HAP-1 (cell line): ENCODE measurements at places on chromosomes 16 and 17.
A peak's percentile ranks its signal among the peaks of the same experiment; 100 is the strongest.

- no peak for DNase-seq
These were observed 37.9 kb upstream of the ADCY7 start for GRCh38 chr16:50228364-50228868.

GRCh38 chr17:54180950-54181349, 358.2 kb downstream of the KIF2B start:
- no peak for DNase-seq

- no peak for DNase-seq
These were observed 3.4 kb downstream of the B9D1 start for GRCh38 chr17:19359151-19359550.

DNA sequence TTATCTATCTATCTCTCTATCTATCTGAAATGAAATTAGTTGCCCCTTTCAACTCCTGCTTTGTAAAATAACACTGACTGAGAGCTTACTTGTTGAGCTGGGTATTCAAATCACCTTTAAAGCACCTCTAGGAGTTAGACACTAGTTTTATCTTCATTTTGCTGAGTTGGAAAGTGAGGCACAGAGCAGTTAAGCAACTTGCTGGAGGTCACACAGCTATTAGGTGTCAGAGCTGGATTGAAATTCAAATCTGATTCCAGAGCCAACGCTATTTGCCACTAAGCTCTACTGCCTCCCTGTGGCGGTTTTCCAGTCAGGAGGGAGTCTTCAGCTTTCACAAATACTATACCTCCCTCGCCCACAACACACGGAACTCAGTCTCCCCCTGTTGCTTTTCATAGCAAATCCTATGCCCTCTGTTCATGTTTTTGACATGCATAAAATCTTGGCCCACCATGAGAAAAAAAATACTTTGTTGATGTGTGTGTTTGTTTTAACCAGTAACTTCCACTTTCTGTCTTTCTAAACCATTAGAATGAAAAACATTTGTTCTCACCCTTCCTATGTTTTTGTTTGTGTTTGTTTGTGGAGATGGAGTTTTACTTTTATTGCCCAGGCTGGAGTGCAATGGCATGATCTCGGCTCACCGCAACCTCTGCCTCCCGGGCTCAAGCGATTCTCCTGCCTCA, 74.8 kb upstream of the SMURF2 start:
- DNase-seq = peak; percentile 57

DNA sequence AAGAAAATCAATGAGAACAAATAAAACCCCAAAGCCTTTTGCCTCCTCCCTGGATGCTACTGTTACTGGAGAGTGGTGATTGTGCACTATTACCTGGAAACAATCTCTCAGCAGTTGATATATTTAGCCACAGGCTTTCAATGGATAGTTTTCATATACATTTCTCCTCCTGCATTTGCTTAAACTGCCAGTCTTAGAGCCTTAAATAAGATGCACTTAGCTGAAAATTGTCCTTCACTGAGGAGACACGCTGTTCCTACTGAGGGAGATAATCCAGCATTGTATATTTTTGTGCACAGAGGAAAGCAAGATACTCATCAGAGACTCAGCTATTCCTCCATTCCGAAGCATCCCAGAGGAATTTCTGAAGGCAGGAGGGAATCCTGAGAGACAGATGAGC, 520.2 kb upstream of the C16orf82 start:
- DNase-seq = no peak

GRCh38 chr17:29107084-29107483, 64.1 kb downstream of the PIPOX start:
- no peak for DNase-seq

DNA sequence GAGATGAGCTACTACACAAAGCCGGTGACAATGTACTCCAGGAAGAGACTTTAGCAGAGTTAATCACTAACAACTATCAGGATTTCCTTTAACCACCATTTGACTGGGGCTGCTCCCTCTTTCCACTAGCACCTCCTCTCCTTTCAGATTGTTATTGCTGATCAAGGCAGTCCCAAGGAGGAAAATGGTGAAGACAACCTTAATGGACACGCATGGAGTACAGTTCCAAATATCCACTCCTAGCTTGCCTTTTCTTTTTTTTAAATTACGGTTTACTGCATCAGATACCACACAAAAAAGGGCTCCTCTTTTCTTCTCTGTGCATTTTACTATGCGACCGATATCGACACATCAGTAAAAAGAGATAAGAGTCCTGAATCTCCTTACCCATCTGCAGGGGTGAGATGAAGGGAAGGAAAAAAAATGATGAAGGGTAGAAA, 30.9 kb downstream of the FAM222B start:
- DNase-seq = no peak

GRCh38 chr16:75206749-75207451, at the start of gene CTRB2:
CTRB2 (minus strand) TSS chr16:75207161; CDS start chr16:75207141, 20 bp downstream.
- DNase-seq = no peak

GRCh38 chr17:66461343-66461995, 159.1 kb downstream of the PRKCA start:
- DNase-seq = no peak

DNA sequence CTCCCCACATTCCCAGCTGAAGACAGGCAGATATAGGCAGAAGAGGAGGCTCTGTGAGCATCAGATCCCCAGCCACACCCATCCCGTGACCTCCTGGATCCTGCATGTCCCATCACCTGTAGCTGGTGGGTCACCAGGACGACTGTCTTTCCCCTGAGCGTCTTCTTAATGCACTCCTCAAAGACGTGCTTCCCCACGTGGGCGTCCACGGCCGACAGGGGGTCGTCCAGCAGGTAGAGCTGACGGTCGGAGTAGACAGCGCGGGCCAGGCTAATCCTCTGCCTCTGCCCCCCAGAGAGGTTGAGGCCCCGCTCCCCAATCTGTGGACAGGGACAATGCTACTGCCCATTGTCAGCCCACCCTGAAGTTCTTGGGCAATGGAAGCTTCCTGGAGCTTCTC, 40.5 kb downstream of the ABCC12 start:
- no peak for DNase-seq

GRCh38 chr16:68487669-68488068, 39.4 kb upstream of the SMPD3 start:
- DNase-seq = no peak

DNA sequence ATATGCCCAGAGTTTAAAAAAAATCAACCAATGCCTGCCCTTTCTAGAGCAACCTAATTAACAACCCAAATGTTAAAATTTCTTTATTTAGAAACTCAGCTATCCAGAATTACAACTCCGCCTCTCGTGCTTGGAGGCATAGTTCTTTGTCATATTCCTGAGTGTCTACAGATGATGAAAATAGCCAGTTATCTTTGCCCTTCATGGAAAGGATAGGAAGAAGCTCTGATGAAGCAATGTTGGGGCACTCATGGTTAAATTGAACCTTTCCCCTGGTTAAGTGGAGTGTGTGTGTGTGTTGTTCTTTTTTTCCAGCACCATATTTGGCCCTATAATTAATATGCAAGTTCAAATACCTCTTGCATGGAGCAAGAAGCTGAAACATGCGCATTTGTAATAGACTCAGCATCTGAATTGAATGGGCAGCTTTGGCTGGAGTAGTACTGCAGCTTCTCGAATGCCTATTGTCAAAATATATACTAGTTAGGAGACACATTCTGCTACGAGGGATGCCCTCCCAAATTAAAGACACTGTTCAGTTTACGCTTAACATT, 506.2 kb downstream of the WWOX start:
- peak; percentile 2 for DNase-seq

DNA sequence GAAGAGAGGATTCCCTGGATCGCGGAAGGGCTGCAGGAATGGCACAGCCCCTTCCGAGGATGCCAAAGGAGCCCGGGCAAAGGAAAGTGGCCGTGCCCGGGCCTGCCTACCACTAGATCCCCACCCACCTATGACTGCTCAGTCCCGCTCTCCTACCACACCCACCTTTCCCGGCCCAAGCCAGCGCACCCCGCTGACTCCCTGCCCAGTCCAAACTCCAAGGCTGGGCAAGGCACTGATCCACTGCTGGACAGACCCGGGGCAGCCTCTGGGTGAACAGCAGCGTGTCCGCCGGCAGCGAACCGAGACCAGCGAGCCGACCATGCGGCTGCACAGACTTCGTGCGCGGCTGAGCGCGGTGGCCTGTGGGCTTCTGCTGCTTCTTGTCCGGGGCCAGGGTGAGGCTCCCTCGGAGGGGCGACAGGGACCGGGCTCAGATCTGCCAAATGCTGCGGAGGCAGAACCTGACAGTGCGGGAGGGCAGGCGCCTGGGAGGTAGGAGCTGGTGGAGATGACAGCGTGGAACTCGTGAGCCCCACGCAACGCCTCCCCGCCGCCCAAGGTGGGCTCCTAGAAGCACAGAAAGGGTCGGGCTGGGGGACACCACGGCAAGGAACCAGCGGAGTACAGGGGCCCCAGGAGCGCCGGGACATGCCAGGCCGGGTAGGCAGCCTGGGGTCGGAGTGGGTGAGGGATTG, at the start of gene CES2:
Gene CES2, plus strand, starts transcription at position 203 of the 698 bp plus-strand sequence. Its CDS starts 120 bp downstream, at position 323.
- DNase-seq = no peak

- no peak for DNase-seq
These were observed 5.2 kb downstream of the HSDL1 start for GRCh38 chr16:84139628-84140258.

DNA sequence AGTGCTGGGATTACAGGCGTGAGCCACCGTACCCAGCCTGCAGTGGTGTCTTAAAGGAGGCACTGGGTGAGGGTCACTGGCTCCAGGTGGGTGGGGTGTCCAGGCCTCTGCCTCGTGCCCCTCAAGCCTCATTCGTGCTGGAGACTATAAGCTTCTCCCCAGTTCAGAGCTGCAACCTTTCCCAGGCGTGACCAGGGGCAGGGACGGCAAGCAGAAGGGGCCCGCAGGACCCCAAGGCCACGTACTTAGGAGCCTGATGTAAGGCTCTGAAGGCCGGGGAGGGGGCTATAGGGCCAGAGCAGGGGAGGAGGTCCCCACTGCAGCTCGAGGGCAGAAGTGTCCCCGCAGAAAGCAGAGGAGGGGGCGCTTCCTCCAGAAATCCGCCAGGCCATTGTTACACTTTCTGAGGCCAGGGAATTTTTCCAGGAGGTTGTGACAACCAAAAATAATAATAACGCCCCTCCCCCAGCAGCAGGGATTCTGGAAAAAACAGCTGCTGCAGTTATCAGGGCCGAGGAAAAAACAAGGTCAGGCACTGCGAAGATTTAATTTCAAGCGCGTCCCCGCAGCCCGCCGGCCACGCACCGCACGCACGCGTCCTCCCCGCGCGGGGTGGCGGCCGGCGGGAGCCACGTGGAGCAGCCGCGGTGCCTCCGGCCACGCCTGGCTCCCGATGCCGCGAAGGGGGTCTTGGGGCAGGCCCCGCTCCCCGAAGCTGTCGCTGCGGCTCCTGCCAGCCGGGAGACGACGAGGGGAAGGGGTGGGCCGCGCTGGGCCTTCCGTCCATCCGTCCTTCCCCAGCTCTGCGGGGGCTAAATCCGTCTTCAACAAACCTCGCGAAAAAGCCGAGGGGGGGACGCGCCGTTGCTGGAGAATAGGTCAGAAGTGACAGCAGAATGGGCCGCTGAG, 45.8 kb upstream of the SLC38A10 start:
- no peak for DNase-seq

- no peak for DNase-seq
These were observed 47.0 kb downstream of the MARVELD3 start for GRCh38 chr16:71672803-71673581.

DNA sequence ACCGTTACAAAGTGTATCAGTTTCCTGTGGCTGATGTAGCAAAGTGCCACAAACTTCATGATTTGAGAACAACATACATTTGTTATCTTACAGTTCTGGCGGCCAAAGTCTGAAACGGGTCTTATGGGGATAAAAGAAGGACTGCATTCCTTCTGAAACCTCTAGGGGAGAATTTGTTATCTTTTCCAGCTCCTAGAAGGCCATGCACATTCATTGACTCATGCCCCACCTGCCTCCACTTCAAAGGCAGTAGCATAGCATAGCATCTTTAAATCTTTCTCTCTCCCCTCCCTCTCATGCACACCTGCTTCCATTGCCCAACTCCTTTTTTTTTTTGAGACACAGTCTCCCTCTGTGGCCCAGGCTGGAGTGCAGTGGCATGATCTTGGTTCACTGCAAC, 190.7 kb upstream of the DYNLRB2 start:
- DNase-seq = no peak

DNA sequence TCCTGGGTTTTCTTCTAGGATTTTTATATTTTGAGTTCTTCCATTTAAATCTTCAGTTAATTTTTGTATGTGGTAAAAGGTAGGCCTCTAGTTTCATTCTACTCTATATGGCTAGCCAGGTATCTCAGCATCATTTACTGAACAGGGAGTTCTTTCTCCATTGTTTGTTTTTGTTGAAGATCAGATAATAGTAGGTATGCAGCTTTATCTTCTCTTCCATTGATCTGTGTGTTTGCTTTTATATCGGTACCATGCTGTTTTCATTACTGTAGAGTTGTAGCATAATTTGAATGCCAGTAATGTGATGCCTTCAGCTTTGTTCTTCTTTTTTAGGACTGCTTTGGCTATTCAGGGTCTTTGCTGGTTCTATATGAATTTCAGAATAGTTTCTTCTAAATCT, 77.3 kb downstream of the USP22 start:
- DNase-seq = no peak

DNA sequence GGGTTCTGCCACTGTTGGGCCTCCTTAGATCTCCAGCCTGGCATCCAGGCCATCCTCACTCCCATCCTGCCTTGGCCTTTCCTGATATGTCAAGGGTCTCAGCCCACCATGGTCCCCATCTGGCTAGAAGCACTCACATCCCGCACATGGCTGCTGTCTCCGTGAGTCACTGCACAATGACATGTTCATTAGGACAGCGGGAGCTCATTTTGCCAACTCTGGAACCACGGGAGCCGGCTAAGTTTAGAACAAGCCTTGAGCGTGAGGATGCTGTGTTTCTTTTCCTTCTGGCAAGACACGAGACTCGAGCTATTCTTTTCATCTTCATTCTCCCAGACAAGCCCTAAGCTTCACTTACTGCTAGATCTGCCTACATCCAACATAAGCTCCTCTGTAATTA, 65.7 kb upstream of the KSR1 start:
- no peak for DNase-seq

GRCh38 chr16:73323880-73324279, 276.0 kb upstream of the ZFHX3 start:
- no peak for DNase-seq

GRCh38 chr17:7956228-7956965, 24.4 kb downstream of the CNTROB start:
- DNase-seq = no peak

GRCh38 chr16:68985268-68985667, 120.2 kb upstream of the HAS3 start:
- no peak for DNase-seq

DNA sequence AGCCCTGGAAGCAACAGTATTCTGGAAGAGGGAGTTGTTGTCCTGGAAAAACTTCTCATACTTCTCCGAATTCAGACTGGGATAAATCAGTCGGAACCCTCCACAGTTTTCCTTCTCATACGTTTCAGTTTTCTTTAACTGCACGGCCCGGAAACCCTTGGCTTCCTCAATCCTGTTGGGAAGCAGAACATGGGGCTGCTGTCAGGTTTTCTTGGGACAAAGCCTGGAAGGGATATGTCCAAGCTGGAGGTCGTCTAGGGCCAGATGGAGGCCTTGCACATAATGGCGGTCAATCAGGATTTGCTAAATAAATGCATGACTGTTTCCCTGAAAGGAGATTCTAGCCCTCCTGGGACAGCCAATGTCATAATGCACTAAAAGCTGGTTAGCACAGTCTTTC, 29.2 kb downstream of the TTLL6 start:
- DNase-seq = no peak

GRCh38 chr17:20083156-20083859, 74.1 kb downstream of the SPECC1 start:
- no peak for DNase-seq

- no peak for DNase-seq
These were observed 33.1 kb downstream of the NECAB2 start for GRCh38 chr16:84000989-84001642.
